Amniotic stem cell (primary cell): ENCODE measurements at places on chromosomes 5 and 9.

- DNase-seq = no peak
These were observed 3.0 kb downstream of the GDNF start for GRCh38 chr5:37836592-37837413.

DNA sequence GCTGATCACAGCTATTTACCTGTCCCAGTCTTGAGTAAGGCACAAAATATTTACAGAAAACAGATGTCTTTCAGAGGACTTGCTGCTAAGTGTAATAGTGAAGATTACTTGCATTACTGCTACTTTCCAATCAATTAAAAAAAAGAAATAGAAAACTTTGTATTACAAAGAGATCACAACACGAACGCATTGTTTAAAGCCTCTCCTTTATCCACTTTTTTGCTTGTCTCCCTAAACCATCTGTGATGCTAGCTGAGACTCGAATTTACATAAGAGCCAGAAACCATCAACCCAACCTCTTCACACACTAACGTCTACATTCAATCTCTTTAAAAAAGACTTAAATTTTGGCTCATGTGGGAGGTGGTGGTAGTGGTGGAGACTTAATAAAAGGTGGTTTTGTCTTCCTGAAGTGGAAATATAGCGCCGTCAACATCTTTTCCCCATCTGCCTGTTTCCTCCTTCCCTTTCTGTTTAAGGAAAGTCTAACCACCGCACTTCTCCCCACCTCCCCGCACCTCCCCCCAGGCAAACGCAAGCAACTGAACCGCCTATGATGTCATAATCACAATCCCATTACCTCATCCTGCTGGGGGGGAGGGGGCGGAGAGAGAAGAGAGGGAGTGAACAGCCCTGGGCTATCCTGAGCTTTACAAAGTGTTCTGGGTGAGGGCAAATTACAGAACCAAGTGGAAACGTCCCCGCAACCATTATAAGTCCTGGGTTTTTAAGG is 948 bp upstream of the FAM53C start:
- peak; percentile 75 for DNase-seq

- DNase-seq = no peak
These were observed 188.1 kb upstream of the DMRT1 start for GRCh38 chr9:653421-653820.

GRCh38 chr9:70056211-70056944 is 12.7 kb downstream of the MAMDC2 start:
- no peak for DNase-seq

- no peak for DNase-seq
These were observed 192.1 kb upstream of the RGMB start for GRCh38 chr5:98581112-98581997.

DNA sequence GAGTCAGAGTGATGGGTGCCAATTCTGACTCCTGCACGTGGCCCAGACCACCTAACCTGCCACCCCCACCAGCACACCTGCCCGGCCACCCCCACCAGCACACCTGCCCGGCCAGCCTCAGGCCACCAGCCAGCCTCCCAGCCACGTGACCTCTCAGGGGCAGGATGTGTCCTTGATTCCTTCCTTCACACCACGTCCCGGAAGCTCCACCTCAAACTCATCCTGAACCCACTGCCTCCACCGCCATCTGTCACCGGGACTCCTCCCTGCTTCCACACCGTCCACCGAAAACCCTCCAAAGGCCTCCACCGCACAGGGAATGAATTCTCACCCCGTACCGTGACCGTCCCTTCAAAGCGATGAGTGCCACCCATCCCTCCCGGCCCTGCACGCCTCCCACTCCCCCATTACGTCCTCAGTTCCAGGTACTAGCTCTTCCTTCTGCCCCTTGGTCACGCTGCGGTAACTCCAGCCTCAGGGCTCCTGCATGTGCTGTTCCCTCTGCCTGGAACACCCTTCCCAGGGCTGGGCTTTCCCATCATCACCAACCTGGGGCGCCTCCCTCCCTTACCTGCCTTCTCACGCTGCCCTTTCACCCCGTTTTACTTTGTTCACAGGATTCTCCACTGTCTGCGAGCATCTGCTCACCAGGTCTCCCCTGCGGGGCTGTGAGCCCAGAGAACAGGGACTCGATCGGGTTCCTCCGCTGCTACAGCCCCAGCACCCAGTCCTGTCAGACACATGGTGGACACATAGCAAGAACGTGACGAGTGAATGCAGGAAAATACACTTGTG is 82.9 kb downstream of the ADAMTS2 start:
- no peak for DNase-seq

DNA sequence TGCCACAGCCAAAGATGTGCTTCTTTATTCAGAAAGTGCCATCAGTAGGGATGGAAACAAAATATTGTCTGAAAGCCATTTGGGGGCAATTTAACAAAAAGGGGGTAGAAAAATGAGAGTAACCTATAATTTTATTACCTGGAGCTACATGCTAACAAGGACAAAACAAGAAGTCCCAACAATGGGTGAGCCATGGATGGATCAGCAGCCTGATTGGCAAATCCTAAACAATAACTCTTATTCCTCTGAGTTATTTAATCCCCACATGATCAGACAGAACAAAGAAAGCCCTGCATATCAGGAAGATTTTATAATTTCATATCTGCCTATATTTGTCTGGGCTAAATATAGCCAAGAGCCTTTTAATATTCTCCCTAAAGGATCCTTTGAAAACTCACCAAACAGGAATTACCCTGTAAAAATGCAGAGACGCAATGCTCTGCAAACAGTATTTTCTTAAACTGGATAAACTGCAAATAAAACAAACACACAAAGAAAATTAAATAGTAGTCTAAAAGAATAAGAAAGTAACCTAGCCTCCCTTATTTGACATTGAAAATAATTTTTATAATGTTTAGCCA is 483.4 kb downstream of the ZNF608 start:
- DNase-seq = no peak

GRCh38 chr9:130132746-130133145 is 39.5 kb upstream of the NCS1 start:
- DNase-seq = no peak

DNA sequence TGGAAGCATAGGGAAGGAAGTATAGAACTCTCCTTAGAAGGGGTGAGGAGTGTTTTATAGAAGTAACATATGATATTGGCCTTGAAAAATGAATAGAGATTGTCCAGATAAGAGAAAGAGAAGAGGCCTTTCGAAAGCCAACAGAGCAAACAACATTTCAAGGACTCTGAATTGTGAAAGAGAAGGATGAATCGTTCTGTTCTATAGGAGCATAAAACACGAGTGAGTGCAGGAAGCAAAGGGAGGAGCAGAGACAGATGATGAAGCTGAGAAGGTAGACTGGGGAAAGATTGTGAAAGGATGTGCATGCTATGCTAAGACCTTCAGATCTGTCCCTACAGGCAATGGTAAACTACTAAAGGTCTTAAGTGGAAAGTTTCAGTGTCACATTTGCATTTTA is 271.0 kb downstream of the TMEM161B start:
- no peak for DNase-seq

DNA sequence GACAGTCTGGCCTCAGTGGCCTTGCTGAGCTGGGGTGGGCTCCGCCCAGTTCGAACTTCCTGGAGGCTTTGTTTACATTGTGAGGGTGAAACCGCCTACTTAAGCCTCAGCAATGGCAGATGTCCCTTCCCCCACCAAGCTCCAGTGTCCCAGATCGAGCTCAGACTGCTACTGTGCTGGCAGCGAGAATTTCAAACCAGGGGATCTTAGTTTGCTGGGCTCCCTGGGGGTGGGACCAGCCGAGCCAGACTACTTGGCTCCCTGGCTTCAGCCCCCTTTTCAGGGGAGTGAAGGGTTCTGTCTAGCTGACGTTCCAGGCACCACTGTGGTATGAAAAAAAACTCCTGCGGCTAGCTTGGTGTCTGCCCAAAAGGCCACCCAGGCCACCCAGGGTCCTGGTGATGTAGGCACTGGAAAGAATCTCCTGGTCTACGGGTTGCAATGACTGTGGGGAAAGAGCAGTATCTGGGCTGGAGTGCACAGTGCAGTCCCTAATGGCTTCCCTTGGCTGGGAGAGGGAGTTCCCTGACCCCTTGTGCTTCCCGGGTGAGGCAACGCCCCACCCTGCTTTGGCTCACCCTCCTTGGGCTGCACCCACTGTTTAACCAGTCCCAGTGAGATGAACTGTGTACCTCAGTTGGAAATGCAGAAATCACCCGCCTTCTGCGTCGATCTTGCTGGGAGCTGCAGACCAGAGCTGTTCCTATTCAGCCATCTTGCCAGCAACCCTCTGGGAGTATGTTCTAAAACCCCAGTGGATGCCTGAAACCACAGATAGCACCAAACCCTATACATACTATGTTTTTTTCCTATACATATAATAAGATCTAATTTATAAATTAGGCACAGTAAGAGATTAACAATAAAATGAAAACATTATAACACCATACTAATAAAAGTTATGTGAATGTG is 95.5 kb downstream of the TMEM161B start:
- DNase-seq = no peak

DNA sequence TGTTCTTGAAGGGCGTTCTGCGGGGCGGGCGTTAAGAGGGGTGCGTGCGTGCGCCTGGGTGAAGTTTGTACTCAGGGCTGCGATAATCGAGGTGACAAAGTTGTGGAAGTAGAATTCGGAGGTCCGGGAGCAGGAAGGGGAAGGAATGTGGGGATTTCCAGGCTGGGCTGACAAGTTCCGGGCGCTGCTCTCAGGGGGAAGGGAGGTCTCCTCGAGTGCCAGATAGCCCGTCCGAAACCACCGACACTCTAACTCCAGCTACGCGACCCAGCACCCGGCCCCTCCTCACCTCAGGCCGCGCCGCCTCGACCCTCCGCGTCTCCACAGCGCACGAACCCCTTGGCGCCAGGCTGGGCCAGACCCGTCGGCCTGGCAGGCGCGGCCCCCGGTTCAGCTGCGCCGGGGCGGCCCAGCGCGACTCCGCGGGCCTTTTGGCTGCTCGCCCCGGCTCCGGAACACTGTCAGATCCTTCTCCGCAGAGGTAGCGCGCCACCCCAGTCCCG is at the start of gene IL6ST:
IL6ST (minus strand) TSS at position 469 of the 503 bp plus-strand sequence. CDS start 18,685 bp downstream, outside the sequence.
- peak; percentile 78 for DNase-seq

DNA sequence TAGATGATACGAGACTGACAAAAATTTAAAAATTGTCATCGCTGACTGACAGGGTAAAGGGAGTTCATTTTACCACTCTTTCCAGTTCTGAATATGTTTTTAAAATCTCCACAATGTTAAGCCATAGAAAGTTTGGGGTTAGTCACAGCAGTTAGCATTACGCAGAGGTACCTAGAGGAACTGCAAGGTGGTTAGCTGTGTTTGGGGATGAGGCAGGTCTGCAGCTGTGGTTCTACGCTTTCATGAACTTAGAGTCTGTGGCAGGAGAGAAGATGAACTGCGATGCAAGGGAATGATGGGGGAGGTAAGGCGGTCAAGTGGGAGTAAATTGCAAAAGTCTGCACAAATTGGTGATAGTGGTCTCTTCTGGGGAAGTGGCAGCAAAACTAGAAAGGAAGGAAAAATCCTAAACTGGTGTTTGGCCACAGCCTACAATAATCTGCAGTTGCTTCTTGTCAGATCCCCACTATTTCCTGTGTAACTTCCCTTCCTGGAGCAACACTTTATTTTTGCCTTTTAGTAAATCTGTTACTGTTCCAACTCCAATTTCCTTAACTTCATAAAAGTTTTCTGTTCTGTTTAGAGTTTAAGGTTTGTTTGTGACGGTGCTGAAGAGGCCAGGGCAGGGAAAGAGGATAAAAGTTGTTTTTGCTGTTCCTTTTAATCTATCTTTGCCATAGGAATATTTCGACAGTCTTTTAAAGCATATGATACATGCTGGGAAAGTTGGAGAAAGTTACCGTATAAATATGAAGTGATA is 38.6 kb upstream of the SNX2 start:
- no peak for DNase-seq

DNA sequence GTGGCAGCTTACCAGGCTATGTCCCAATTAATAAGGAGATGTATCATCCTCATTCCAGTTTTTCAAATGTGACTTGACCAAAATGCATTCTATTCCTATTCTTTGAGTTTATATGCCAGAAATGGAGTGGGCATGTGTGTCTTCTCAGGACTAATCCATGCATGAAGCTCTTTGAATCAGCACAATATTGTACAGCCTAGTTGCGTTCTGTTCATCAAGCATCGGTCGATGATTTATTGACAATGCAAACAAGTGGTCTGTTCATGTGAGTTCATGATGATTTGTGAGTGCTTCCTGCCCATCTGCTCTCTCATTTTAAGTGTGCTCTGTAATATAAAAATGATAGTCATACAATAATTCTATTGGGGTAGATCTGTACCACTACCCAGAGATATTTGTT is 48.3 kb downstream of the PALM2AKAP2 start:
- no peak for DNase-seq

DNA sequence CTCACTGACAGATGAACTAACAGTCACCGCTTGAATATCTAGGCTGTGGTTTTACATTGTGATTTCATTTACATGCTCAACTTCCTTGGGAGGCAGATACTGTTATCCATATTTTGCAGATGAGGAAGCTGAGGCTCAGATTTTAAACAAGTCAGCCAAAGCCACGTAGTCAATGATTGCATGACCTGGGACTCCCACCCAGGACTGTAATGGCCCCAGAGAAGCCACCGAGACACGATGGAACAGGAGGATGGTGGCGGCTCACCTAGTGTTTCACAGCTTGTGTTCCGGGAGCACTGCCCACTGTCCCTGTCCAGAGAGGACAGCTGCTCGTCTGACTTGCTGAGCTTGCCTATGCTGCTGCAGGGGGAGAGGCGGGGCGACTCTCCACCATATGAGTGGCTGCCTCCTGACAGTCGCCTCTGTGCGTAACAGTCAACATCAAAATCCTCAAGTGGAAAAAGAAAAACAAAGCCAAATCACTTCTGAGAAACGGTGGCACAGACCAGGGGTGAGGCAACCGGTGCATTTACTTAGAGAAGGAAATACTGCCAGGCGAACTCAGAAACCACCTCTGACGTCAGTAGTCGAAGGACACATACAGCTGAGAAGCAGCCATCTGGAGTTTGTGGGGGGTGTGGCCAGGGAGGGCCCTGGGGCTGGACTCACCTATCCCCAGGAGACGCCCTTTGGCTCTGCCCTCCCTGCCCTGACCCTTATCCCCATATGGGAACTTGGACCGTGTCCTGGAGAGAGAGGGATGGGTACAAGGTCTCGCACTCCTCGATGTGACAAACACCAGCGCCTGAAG is 82.5 kb downstream of the PRRT1B start:
- DNase-seq = no peak

- no peak for DNase-seq
These were observed 118.1 kb downstream of the PRDM6 start for GRCh38 chr5:123207081-123207537.

- no peak for DNase-seq
These were observed 2295.0 kb upstream of the ACO1 start for GRCh38 chr9:30089428-30089827.
